ENCODE measurements at places on chromosomes 1 and 21. TPM values are rescaled to one million over a fixed set of nuclear protein-coding genes. Genes with fewer than 3 reads are reported as not detected.

Gene HUNK
- total RNA-seq, result not detected

GRCh38 chr1:55386456-55386855, 171.3 kb upstream of the USP24 start:
- H3K4me1 ChIP-seq, result no peaks in the 10 kb centered on the region
- no peak for DNase-seq
- H3K36me3 ChIP-seq, result no peaks in the 10 kb centered on the region
- no peaks in the 10 kb centered on the region for H3K27me3 ChIP-seq

DNA sequence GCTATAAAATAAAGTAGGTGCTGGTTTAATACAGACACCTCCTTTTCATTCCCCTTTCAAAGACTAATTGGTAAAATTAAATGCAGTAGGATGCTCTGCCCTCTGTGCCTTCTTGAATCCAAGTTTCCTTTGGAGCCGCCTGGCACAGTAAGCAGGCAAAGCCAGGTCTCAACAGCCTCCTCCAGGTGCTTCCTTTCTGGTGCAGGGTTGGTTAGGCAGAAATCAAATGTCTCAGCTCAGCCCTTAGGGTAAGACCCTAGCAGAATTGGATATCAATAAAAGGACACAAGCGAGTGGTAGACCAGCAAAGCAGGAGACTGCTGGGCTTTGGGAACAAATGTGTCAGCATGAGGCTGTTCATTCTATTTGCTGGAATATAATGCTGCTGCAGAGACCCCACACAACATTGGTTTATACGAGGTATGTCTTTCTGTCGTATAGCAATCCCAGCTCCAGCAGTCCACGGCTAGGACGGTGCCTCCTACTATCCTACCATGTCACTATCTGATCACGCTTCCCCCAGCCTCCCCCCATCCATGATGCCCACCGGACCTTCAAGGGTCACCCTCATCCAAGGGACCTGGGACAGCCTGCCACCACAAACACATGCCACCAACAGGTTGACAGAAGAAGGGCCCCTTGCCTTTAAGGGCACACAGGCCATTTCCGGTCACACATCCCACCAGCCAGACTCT, 58.4 kb downstream of the CAPN2 start:
- peak overlapping the region; percentile 52 for H3K4me3 ChIP-seq
- peaks cover 56% of the 10 kb centered on the region for H3K4me1 ChIP-seq
- peak overlapping the region; percentile 92 for H3K27ac ChIP-seq
- no peak for DNase-seq
- H3K36me3 ChIP-seq, result peaks cover 89% of the 10 kb centered on the region

DNA sequence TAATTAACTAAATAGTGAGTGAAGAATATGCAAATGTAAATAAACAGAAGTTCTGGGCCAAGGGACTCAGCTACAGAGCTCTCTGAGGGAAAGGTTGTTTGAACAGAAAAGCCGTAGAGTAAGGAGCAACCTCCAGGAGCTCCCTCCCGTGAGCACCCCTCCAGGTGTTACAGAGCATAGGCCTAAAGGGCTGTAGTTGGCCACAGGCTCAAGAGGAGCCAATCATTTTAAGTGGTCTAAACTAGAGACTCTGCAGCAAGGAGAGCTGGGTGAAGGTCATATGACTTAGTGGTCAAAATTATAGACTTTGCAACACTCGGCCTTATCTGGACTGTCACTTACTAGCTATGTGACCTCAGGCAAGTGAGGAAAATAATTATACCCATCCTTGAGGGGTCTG, 19.1 kb upstream of the RXRG start:
- H3K4me1 ChIP-seq, result no peaks in the 10 kb centered on the region
- no peaks in the 10 kb centered on the region for H3K36me3 ChIP-seq
- no peak for DNase-seq
- H3K27me3 ChIP-seq, result peaks cover 45% of the 10 kb centered on the region
- no peak overlapping the region for H3K27ac ChIP-seq

DNA sequence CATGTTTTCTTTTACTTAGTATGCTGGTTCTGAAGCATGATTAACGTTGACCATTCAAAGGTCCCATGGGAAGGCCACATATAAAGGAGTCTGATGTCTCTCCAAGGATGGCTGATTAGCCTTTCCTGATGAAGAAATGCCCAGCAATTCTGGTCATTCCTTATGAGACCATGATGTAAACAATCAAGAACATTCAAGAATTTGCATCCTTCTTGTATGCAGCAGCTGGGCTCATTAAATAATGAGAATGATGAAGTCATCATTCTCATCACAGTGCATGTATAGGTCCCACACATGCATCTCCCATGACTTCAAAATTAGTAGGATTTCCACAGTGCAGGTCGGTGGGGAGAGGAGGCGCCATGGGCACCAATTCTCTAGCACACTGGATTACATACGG, 85.4 kb downstream of the APP start:
- H3K4me3 ChIP-seq, result no peak overlapping the region
- no peak overlapping the region for H3K27ac ChIP-seq
- DNase-seq, result no peak
- peaks cover 47% of the 10 kb centered on the region for H3K36me3 ChIP-seq
- no peaks in the 10 kb centered on the region for H3K27me3 ChIP-seq
- peaks cover 5% of the 10 kb centered on the region for H3K4me1 ChIP-seq

DNA sequence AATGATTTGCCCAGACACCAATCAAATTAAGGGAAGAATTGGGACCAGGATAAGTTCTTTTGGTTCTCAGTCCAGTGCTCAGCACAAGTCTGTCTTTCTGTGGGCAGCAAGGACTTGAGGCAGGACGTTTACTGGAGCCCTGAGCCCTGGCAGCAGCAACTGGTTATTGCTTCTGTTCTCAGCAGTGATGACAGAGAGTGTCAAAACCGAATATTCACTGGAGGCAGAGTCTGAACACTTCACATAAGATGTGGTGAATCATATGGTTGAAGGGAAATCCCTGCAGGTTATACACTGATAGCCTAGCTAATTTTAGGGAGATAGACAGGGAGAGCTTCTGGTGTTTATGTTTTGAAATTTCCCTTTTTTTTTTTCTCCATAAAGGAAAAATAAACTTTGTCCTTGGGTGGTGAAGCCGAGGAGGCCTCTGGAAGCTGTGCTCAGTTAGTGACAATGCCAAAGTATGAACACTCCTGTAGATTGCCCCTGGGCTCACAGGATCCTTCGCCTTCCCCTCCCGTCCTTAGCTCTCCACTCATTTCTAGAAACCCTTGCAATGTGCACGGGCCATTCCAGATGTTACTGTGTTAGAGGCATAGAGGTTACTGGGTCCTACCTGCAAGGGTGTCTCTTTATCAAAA, 26.3 kb upstream of the TSPAN2 start:
- H3K36me3 ChIP-seq, result no peaks in the 10 kb centered on the region
- no peaks in the 10 kb centered on the region for H3K4me1 ChIP-seq
- DNase-seq, result no peak
- no peak overlapping the region for H3K4me3 ChIP-seq
- no peaks in the 10 kb centered on the region for H3K27me3 ChIP-seq

- no peaks in the 10 kb centered on the region for H3K27me3 ChIP-seq
- no peak overlapping the region for H3K27ac ChIP-seq
- no peak overlapping the region for H3K4me3 ChIP-seq
Observed at GRCh38 chr1:15110867-15111230, 42.7 kb upstream of the TMEM51 start.

DNA sequence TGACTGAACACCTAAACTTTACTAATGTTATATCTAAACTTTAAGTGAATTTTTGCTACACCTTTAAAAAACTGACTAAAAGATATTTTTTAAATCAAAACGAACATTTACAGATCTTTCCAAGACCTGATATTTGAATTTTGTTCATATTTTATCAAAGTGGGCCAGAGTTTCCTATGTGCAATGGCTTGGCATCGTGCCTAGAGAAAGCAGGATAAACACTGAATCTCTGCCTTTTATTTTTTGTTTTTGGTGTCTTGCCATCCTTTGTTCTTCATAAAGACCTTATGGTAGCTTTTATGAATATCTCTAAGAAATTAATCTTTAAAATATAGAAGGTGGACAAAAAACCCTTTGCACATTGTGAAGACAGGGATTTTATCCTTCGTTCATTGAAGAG, 25.8 kb upstream of the VPS26C start:
- H3K4me1 ChIP-seq, result no peaks in the 10 kb centered on the region
- no peaks in the 10 kb centered on the region for H3K36me3 ChIP-seq
- DNase-seq, result peak; percentile 9
- peaks cover 10% of the 10 kb centered on the region for H3K27me3 ChIP-seq

- no peak for DNase-seq
- H3K4me1 ChIP-seq, result no peaks in the 10 kb centered on the region
- H3K27ac ChIP-seq, result no peak overlapping the region
Observed at GRCh38 chr1:38186566-38186965, 140.0 kb upstream of the POU3F1 start.

- no peaks in the 10 kb centered on the region for H3K27me3 ChIP-seq
- H3K4me1 ChIP-seq, result peaks cover 6% of the 10 kb centered on the region
- peak overlapping the region; percentile 98 for H3K4me3 ChIP-seq
- peak overlapping the region; percentile 97 for H3K27ac ChIP-seq
Observed at GRCh38 chr1:236524895-236525184, 1.1 kb downstream of the LGALS8 start.

Measured in MCF 10A (cell line).